Fibroblast of the aortic adventitia (primary cell): ENCODE measurements at places on chromosomes 5 and 9. TPM values are rescaled to one million over a fixed set of nuclear protein-coding genes. Genes with fewer than 3 reads are reported as not detected.

CCL19 gene
- total RNA-seq = not detected in 2 replicates

EIF4E1B gene
- total RNA-seq = not detected in 2 replicates

GLRA1 gene
- total RNA-seq = not detected in 2 replicates

HRCT1 gene
- total RNA-seq = 0.81 TPM in 1 of 2 replicates, not detected in the other

MELK gene
- 2.9 and 44.4 TPM in 2 replicates for total RNA-seq

GLE1 gene
- total RNA-seq = 15.9 and 42.6 TPM in 2 replicates

TAF9 gene
- 29.3 and 86.2 TPM in 2 replicates for total RNA-seq

TICAM2 gene
- 9.1 and 19.1 TPM in 2 replicates for total RNA-seq

CDH10 gene
- total RNA-seq = 0.65 and 1.4 TPM in 2 replicates

CNOT8 gene
- 37.0 and 38.8 TPM in 2 replicates for total RNA-seq

MAMDC2 gene
- total RNA-seq = 0.45 and 2.8 TPM in 2 replicates

LTC4S gene
- 1.5 and 3.3 TPM in 2 replicates for total RNA-seq

ADAMTS16 gene
- total RNA-seq = 0.27 TPM in 1 of 2 replicates, not detected in the other

CMYA5 gene
- 1.7 and 7.5 TPM in 2 replicates for total RNA-seq

GARNL3 gene
- 1.1 and 2.5 TPM in 2 replicates for total RNA-seq

FRRS1L gene
- total RNA-seq = 0.08 and 0.18 TPM in 2 replicates

RALGPS1 gene
- total RNA-seq = 2.4 and 2.9 TPM in 2 replicates

FOXD4L4 gene
- 0.09 TPM in 1 of 2 replicates, not detected in the other for total RNA-seq
